ENCODE measurements at places on chromosomes 12 and 14.
A peak's percentile ranks its signal among the peaks of the same experiment; 100 is the strongest.

DNA sequence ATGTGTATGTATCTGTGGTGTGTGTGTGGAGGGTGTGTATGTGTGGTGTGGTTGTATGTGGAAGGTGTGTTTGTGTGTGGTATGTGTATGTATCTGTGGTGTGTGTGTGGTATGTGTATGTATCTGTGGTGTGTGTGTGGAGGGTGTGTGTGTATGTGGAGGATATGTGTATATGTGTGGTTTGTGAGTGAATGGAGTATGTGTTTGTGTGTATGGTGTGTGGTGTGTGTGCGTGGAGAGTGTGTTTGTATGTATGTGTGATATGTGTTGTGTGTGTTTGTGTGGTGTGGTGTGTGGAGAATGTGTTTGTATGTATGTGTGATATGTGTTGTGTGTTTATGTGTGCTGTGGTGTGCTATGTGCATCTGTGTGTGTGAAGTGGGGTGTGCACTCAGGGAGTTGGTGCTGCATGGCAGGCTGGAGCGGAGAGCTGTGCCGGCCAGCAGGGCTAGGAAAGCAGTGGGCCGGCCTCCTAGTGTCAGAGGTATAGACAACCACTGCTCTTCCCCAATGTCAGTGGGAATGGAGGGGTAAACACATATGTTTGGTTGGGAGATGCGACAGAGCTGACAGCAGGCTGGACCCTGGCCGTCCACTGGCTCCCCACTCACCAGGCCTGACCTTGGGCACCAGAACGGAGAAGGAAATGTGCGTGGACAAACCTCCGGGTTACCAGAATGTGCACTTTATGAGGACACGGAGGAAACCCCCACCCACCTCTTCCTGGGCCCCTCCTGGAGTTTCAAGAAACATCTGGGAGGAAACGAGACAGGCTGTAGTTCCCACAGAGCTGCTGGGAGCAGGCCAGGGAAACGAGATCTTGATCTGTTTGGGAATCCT, 60.7 kb downstream of the CLMN start:
- no peak for DNase-seq

DNA sequence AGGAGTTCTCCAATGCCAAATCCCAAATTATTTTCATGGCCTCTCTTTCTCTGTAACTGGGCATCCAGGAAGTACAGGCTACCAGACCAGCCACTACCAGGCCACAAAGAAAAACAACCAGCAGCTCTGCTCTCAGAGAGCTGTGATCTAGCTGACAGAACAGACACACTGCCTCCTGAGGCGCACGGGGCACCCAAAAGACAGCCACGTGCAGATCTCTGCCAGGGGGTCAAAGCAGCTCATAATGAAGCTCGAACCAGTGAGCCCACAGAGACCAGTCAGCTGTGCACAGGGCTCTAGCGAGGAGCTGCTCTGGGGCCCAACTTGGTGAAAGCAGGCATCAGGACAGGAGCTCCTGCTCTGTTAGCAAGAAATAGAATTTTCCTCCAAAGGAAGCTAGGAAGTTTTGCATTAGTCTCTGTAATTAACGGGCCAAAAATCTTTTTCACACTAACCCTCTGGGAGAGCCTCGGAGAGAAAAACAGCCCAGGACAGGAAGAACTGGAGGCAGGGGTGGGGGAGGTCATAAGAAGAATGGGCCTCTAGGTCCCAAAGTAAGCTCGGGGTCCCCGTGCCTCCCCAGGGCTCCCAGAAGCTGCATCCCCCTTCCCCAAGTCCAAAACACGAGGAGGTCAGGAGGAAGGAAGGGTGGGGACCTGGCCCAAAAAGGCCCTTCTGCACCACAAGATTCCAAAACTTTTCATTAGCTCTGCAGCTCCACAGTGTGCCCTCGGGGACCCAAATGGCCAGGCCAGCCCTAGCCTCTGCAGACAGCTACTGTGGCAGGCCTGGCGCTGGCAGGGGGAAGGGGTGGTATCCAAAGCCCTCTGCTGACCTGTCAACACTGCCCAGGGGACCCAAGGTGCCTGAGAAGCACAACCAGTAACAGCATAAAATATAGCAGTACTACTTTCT, 30.2 kb downstream of the ACTN1 start:
- DNase-seq: no peak

- DNase-seq: no peak
Measured at GRCh38 chr12:26443309-26443708, 247.9 kb downstream of the SSPN start.

DNA sequence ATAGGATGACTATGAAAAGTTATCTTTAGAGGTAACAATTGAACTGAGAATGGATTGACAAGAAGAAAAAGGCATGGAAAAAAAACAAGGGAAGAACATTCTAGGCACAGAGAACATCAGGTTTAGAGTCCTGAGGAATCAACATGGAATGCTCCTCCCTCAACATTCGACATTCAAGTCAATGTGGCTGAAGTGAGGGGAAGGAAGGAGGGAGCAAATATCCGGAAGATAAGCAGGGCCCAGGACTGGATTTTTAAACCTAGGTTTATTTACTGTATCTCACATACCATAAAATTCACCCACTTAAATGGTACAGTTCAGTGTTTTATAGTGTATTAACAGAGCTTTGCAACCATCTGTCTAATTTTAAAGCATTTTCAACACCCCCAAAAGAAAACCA, 9.6 kb upstream of the CCER1 start:
- no peak for DNase-seq

GRCh38 chr14:28966416-28967233, 200.0 kb downstream of the FOXG1 start:
- DNase-seq: no peak

- peak; percentile 19 for DNase-seq
Measured at GRCh38 chr14:62126879-62127478, 364.8 kb downstream of the SNAPC1 start.

- no peak for DNase-seq
Measured at GRCh38 chr12:121798787-121799155, 5.0 kb upstream of the SETD1B start.

DNA sequence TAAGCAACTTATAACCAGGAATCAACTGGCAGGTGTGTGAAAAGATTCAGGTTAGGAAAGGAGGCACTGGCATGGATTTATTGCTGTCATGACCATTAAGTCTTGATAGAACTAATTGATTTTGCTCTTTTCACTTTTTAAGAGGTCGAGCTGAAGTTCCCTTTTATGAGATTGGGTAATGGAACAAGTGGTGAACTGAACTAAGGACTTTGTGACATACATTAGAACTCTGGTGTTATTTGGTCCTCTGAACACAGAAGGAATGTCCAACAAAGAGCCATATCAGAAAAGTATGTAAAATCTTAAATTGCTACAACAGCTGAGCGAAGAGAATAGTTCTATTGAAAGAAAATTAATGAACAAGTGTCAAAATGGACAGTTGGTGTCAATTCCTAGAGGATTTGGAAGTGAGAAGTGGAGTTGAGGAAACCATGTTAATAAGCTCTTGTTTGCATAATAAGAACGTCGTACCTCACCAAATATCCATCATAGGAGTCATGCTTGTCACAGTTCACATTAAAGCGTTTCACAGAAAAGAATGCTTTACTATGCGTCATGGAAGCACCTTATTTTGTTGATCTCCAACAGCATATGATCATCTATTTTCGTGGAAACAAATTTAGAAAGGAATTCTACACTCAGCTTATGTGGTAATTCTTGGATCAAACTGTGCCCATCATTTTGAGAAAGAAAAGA, 8.4 kb upstream of the MYF6 start:
- no peak for DNase-seq

DNA sequence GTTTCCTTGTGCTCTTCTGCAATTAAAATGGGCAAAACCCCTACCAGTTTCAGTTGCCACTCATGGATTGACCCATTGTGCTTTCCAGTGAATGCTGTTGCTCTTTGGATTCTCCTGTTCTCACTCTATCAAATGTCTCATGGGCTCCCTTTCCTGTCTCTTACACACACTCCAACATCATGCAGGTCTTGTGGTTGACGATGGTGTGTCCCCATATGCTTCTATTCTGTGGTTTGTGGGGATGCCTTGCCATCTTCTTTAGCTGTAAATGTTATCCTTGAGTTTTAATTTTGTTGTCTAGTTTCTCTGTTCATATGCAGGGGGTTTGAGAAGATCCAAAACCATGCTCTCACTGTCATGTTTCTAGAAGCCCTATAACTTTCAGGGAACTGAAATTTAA, 31.9 kb upstream of the FBXO34 start:
- DNase-seq: no peak

- no peak for DNase-seq
Measured at GRCh38 chr12:68264158-68264855, 10.9 kb upstream of the IL22 start.

DNA sequence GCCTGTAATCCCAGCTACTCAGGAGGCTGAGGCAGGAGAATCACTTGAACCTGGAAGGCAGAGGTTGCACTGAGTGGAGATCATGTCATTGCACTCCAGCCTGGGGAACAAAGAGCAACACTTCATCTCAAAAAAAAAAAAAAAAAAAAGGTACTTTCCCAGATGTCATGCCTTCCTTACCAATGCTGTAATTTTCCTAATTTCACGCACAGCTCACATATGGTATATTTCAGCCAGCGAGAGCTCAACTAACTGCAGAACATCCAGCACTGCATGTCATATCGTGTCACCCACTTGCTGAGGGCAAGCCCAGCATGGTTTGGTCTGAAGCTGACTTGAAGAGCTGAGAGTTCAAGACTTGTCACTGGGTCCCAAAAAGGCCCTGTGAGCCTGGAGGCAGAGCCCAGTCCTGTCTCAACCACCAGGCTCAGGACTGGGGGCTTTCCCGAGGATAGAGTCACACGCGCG, 29.0 kb downstream of the NFKBIA start:
- DNase-seq: no peak

DNA sequence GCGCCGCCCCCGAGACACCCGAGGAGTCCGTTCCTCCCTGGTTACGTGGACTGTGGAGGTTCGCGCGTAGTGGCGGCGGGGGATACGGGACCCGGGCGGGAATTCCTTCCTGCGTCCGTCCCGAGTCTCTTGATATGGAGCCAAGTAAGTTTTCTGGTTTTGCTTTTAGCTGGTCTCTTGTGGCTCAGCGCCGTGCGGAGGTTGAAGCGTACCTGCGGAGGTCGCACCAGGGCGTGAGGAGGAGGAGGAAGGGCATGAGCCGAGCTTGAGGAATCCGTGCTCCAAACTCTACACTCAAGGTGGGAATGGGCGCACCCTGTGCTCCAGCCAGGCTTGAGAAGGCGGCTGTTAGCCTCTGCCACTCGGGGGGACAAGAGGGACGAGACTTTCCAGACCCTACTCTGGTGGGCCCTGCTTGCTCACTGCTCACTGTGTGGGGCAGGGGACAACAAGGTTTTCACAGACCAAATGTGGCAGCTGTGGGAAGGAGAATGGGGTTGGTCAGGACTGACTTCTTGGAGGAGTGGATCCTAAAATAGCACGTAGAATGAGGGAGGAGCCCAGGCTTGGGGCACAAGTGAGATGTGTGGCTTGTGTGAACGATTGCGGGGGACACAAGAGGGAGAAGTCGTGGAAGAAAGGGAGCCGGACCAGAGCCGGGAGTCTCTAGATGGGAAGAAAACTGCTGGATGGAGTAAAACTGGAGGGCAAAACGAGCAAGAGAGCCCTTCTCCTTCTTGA, 577 bp downstream of the ATG101 start:
- DNase-seq: no peak

DNA sequence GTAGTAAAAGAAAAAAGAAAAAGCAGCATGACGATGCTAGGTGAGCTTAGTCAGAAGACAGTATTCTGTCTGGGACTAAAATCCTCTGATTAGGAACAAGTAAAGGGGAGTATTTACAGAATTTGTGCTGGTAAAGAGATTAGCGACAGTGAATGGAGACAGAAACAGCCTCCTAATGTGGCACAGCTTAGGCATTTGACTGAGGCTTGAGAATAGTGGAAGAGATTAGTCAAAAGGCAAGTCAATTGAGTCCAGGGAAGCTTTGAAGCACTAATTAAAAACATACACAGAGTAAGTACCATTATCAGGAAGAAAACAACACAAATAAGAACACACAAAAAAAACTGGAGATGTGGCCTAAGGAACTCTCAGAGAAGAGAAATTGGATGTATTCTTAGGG, 131.9 kb upstream of the CLEC14A start:
- DNase-seq: no peak

DNA sequence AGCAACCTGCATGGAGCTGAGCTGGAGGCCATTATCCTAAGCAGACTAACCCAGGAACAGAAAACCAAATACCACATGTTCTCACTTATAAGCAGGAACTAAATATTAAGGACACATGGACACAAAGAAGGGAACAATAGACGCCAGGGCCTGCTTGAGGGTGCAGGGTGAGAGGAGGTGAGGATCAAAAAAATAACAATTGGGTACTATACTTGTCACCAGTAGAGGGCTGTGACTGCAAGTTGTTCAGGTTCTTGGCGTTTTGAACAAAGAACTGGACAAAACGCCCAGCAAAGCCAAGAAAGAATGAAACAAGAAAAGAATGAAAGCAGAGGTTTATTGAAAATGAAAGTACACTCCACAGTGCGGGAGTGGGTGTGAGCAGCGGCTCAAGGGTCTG, 208.5 kb upstream of the NEDD1 start:
- no peak for DNase-seq

DNA sequence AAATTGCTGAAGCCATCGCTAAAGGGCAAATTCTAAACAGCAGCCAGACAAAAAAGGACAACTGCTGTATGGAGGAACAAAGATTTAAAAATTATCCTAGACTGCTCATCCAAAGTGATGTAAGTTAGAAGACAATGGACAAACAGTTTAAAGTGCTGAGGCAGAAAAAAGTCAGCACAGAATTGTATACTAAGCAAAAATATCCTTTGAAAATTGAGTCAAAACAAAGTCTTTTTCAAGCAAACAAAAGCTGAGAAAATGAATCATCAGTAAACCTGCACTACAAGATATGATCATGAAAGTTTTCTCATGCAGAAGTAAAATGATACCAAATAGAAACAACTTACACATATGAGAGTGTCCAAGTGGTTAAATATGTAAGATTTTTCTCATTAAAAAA, 43.6 kb downstream of the EML5 start:
- DNase-seq: no peak

- no peak for DNase-seq
Measured at GRCh38 chr14:106694638-106695393, 1168.4 kb downstream of the TMEM121 start.

DNA sequence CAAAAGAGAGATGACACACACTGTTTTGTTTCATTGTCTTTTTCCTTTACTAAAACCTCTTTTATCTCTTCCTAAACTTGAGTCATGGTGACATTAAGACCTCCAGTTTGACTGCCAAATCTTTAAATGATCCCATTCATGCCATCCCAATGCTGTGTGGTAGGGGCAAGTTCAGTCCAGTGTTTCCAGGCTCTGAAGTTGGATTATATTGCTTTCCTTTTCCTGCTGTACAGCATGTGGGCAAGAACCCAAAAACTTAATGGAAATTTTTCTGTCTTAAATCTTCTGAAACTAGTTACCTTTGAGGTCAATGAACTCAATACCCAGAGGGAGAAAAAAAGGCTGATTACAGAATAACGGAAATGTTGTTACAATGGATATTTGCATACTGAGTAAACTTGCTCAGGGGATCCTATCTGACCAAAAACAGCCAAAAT, 187.1 kb upstream of the FAR2 start:
- DNase-seq: no peak

GRCh38 chr14:94367347-94368242, 20.8 kb downstream of the SERPINA1 start:
- DNase-seq: no peak

Measured in NCI-H510A (cell line).